ENCODE measurements at places on chromosomes 3 and 15.

DNA sequence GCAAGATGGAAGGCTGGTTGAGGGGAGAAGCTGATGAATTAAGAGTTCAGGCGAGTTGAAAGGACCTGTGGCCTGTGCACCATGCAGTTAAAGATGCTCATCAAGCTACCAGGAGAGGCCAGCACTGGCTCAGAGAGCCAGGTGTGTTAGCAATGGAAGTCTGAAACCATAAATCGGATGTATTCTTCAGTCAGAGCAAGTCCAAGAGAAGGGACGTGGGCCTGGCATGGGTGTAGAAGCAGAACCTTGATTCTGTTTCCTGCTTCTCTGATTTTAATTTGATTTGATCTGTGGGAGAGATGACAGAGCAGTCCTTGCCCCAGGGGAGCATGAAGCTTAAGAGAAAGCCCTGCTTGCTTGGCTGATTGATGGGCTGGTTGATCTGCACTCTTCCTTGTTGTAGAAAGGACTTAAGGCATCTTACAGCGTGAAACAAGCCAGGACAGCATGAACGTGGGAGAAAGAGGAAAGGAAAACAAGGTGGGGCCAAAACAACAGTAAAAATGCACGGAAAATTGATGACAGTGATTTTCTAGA is 10.9 kb downstream of the TM6SF1 start:
- no peak for DNase-seq

DNA sequence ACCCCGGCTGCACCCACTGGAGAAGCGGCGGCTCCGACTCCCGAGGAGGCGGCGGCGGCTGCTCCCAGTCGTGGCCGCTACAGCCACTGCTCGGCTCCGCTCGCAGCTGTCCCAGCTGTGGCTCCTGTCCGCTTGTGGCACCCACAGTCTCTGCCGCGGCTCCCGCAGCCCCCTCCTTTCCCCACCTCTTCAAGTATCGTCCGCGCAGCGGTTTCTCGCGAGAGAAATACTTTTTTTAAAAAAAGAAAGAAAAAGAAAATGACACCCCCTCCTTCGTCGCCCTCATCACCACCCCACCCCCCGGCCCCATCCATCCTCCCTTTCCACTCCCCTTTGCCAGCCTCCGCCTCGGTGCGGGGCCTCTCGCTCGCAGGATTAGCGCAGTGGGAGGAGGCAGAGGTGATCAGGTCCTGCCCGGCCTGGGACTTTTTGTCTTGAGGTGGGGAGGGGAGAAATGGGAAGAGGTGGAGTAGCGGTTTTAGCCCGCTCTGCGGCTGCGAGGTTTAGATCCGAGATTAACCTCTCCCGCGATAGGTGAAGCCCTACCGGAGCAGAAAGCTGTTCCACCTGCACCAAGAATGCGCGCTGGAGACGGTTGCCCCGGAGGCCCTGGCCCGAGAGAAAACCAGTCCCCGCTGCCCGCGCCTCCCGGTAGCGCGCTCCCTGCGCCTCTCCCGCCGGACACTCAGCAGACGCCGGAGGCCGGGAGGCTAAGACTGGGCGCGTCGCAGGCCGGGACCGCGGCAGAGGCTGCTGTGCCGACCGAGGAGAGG is at the start of gene FBN1:
TSS of gene FBN1 (minus strand) at position 152 of the 773 bp plus-strand sequence. CDS start 940 bp downstream, outside the sequence.
- peak; percentile 4 for DNase-seq

DNA sequence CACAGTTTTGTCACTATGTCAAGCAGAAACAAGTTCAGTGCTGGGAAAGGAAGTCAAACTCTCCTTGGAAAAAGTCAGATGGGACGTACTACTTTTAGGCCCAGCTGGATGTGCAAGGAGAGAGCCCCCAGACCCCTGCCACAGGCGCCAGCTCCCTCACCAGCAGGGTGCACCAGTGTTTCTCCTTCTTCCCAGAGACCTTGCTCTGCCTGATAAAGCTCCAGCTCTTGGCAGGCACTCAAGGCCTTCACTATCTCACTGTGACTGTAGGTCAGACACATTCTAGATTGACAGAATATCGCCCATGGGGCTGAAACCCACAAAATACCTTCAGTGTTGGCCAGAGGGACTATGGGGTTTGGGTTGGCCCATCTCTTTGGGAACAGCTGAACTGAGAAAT is 54.8 kb upstream of the CHRNB4 start:
- no peak for DNase-seq

- no peak for DNase-seq
These were observed 42.9 kb upstream of the AKAP13 start for GRCh38 chr15:85337425-85338074.

DNA sequence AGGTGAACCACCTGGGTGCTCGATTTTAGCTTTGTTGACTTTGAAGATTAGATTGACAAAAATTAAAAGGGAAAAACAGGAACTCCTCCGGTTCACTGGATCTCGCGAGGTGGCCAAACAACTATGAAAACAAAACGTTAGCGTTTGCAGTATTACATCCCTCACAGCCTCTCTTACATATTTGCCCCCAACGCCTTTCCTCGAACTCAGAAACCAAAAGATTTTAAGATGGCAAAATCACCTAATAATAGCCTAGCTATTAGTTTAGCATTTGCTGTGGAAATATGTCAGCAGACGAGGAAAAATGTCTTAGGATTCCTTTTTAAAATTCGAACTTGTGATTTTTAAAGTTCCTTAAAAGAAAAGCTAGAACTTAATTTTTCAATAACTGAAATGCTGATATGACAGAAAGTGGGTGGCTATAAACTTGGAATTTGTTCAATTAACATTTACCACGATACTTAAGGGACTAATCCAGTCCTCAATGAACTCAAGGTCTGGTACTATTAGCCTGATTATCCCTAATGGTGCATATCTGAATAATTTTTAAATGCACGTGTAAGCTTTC is 491 bp upstream of the SENP7 start:
- DNase-seq: no peak

DNA sequence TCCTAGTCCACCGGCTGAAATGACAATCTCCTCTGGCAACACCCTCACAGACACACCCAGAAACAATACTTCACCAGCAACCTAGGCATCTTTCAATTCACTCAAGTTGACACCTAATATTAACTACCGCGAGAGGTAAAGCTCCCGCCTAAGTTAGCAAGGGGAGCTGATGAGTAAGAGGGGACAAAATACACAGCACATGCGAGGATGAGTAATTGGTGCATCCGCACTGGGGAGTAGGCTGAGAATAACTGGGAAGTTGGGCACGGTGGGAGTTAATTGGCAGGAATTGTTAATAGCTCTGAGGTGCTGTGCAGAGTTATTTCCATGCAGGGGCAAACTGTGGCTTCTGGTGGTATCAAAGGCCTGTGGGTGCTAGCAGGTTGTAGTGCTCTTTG is 14.5 kb upstream of the PLD1 start:
- no peak for DNase-seq

DNA sequence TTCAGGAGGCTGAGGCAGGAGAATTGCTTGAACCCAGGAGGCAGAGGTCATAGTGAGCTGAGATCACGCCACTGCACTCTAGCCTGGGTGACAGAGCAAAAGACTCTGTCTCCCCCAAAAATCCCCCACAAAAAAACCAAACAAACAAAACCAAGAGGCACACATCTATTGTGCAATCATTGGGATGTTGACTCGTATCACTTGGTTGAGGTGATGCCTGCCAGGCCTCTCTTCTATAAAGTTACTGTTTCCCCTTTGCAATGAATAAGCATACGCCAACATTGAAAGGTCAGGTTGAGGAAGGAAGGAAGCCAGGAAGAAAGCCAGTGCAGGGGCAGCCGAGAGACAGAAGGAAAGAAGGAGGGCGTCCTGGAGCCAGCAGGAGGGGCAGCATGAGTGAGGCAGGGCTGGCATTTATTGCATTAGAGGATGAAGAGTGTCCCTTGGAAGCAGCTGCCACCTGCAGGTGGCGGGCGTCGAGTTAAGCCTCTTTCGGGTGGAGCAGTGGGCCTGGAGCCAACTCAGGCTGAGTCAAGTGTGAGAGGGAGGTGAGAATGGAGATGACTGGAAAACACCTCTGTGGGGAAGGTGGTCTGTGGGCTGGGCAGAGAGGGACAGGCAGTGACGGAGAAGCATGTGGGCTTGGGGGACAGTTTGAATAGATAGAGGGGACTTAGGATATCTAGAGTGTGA is 8.3 kb upstream of the CSPG4 start:
- peak; percentile 20 for DNase-seq

DNA sequence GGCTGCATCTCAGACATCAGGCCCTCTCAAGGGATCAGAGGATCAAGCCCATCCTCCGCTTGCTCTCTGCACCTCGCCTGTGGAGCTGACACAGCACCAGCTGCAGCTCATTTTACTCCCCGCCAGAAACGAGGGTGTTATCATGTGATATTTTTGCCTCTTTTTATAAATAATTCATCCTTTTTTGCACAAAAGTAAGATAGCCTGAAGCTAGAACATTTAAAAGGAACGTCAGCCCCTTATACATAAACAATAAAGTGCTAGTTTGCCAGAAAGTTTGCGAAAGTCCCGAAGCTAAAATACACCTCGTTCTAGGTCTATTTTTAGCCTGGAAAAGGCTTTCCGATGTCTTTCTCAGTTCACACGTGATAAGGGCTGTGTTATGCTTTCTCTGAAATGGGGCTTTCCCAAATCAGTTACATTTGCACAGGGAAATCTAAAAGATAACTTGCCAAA is 9.6 kb upstream of the FAM174B start:
- DNase-seq: peak; percentile 14

GRCh38 chr3:30886888-30887287 is 7.6 kb downstream of the GADL1 start:
- DNase-seq: no peak

- DNase-seq: no peak
These were observed 111.7 kb downstream of the LMLN start for GRCh38 chr3:198071602-198072287.

- DNase-seq: no peak
These were observed 106.2 kb downstream of the CPNE4 start for GRCh38 chr3:131928593-131928992.

- no peak for DNase-seq
These were observed 3.6 kb downstream of the LRRC57 start for GRCh38 chr15:42544853-42545629.

DNA sequence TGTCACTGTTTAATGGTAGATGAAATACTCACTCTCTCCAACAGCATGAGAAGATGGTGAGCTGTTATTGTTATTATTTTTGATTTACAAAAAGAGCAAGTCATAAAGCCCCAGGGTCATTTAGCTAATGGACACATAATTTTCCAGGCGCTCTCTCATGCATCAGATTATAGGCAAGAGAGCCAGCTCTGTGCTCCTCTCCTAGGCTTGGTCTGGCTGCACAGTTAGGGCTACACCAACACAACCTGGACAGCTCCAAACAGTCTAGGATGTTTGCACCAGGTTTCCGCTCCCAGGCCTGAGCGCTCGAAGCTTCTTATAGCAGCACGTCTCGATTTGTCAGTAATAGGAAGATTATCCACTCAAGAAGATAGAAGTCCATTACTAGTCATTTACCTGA is 123.7 kb downstream of the FAM43A start:
- DNase-seq: no peak

- DNase-seq: no peak
These were observed 9.1 kb upstream of the GRAMD2A start for GRCh38 chr15:72206677-72207000.

DNA sequence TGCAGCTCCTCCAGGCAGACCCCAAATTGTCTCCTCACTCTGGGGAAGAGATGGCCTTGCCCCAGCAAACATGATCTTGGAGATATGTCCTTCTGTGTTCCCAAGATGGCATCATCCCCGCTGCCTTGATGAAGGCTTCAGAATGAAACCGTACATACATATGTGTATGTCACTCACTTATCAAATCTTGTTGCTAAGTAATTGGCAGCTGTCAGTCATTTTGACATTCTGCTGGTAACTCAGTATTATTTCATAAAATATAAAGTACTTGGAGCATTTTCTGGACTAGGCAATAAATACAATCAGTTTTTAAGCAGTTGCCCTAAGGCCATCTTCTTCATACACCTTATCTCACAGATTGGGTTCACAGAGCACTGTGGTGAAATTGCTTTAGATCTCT is 62.4 kb downstream of the ARNT2 start:
- no peak for DNase-seq

- DNase-seq: no peak
These were observed 243.7 kb downstream of the SLC9A9 start for GRCh38 chr3:143604402-143605185.

GRCh38 chr3:178646186-178646862 is 110.1 kb downstream of the KCNMB2 start:
- no peak for DNase-seq

DNA sequence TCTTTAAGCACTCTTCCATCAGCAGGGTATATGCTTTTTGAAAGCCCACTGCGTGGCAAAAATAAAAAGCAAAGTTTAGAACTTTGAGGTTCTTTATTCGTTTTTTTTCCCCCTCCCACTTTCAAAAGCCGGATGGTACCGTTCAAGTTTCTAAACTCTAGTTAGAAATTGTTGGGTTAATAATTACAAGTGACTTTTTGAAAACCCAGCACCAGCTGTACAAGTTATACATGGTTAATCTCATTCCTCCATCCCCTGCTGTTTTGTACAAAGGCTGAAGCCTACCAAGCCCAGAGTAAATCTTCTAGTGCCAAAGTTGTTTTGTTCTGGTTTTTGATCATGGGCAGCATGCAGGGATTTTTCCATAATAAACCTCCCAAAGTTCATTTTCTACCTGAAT is 48.6 kb downstream of the WDR72 start:
- DNase-seq: peak; percentile 46

DNA sequence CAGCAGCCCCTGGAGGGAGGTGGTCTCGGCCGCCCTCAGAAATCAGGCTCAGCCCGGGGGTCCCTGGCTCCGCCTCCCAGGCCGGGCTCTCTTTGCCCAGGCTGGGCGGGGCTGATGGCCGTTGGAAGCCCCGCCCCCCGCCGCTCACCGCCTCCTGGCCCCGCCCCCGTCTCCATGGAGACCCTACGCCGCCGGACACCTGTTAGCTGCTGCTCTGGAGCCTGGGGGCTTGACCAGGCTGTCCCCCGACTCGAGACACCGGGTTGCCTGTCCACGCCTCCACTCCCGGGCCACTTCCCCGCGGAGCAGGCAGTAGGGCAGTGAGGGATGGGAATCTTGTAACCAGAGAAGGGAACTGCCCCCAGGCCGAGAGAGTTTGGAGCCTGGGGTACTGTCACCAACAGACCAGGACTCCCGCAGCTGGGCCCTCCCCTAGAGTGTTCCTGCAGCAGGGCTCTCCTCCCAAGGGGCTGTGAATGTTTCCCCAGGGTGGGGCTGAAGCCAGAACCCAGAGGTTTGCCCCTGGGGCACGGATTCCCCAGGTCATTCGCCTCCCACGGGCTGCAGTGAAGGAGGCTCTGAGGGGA is 27.8 kb upstream of the RPL32 start:
- peak; percentile 7 for DNase-seq

GRCh38 chr15:68806220-68807060 is 14.3 kb downstream of the ANP32A start:
- DNase-seq: no peak

DNA sequence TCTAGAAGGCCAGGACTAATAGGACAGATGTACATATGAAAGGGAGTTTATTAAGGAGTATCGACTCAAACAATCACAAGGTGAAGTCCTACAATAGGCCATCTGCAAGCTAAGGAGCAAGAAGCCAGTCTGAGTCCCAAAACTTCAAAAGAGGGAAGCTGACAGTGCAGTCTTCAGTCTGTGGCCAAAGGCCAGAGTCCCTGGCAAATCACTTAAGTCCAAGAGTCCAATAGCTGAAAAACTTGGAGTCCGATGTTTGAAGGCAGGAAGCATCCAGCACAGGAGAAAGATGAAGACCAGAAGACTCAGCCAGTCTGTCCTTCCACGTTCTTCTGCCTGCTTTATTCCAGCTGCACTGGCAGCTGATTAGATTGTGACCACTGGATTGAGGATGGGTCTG is 11.1 kb upstream of the CELF6 start:
- DNase-seq: no peak

Measured in NCI-H2227 treated with DMSO at 0.1 percent for 48 hours (cell line).